ENCODE measurements at places on chromosomes 3 and 15.

- DNase-seq, result no peak
These were observed 329.6 kb upstream of the ADAMTS9 start for GRCh38 chr3:65017359-65017758.

- DNase-seq, result no peak
These were observed 36.2 kb upstream of the COL6A6 start for GRCh38 chr3:130480736-130481135.

GRCh38 chr3:153894857-153895256, 226.3 kb upstream of the ARHGEF26 start:
- DNase-seq, result no peak

- no peak for DNase-seq
These were observed 8.8 kb downstream of the NECTIN3 start for GRCh38 chr3:111080413-111080812.

DNA sequence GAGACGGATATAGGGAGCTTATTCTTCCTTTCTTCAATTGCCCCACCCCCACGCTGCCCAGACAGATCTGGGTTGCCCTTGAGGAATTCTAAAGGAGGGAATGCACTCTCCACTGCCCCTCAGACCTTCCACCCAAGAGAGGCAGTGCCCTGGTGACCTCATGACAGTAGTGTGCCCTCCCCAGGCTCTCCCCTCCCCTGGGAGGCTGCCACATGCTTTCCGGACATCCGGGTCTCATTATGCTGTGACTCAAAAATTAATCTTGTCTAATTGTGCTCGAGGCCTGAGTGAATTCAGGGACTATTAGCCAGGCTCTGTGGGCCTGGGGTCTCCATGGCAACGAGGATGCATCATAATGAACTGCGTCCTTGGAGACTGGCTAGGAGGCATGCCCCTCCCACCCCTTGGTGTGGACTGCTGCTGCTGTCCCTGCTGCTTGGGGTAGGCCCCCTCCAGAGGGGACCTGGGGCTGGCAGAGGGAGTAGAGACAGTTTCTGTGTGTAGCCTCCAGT, 20.8 kb downstream of the CORO2B start:
- no peak for DNase-seq

GRCh38 chr15:64746921-64747320, 28.5 kb downstream of the RBPMS2 start:
- DNase-seq, result no peak

GRCh38 chr3:171393032-171393744, 67.0 kb downstream of the TNIK start:
- DNase-seq, result no peak

DNA sequence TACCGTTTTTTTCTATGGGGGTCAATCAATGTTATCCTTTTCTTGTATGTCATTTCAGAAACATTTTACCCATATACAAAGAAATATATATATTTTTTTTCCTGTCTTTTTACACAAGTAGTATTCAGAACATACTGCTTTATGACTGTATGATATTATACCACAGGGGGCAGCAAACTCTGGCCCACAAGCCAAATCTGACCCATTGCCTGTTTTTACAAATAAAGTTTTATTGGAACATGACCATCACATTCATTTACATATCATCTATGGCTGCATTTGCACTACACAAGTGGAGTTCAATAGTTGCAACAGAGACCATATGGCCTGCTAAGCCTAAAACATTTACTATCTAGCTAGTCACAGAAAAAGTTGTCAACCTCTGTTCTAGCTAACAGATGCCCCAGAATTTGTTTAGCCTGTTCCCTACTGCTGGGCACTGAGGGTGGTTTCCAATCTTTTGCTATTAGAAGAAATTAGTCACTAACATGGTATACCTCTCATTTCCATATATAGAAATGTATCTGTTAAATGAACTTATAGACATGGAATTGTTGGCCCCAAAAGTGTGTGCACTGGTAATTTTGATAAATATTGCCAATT, 57.7 kb downstream of the BFSP2 start:
- DNase-seq, result no peak

GRCh38 chr3:120705884-120706582, 24.0 kb upstream of the HGD start:
- no peak for DNase-seq

GRCh38 chr3:3127432-3128010, 781 bp downstream of the TRNT1 start:
- DNase-seq, result no peak

DNA sequence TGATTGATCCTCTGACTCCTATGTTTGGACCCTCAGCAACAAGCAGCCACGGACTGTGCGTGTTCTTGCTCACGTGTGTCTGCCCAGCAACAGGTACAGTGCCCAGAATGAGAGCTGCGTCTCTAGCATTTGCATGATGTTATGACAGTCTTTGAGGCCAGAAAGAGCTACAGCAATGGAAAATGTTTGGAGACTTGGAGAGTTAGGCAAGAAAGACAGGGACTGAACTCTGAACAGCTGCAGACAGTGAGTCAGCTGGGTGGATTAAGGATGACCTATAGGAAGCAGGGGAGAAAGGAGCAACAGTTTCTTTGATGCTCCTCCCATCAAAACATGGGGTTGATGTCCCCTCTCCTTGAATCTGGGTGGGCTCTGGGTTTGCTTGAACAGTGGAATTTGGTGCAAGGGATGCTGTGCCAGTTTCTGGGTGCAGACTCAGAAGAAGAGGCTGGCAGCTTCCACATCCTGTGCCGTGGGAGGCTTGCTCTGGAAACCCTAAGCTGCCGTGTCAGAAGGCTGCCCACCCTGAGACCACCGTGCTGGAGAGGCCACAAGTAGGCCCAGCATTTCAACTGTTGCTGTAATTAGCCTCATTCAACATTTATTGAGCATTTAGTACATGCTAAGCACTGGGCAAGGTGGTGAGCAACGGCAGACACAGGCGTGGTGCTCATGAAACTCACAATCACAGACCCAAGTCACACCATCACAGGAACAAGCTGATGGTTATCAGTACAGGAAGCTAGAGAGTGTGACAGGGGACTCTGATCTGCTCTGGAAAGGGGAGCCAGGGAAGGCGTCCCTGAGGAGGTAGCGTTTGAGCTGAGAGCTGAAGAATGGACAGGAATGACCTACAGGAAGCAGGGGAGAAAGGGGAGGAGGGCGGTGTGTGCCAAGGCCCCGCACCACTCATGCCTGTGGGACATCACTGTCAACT, 21.7 kb downstream of the CCR9 start:
- DNase-seq, result no peak

GRCh38 chr3:158835631-158836030, 33.8 kb downstream of the MFSD1 start:
- no peak for DNase-seq

DNA sequence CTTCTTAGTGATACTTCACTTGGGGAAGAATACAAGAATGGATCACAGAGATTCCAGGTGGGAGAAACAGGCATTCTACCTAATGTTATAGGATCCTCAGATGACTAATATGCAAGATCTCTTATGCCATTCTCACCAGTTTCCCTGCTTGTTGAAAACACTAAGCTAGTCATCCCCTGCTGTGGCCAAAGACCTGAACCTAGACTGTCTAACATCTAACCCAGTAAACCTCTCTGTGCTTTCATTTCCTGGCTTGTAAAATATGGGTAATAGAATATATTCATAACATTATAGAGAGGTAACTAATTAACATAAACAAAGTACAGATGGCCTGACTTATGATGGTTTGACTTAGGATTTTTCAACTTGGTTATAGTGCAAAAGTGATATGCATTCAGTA, 776.3 kb downstream of the TUSC7 start:
- no peak for DNase-seq

DNA sequence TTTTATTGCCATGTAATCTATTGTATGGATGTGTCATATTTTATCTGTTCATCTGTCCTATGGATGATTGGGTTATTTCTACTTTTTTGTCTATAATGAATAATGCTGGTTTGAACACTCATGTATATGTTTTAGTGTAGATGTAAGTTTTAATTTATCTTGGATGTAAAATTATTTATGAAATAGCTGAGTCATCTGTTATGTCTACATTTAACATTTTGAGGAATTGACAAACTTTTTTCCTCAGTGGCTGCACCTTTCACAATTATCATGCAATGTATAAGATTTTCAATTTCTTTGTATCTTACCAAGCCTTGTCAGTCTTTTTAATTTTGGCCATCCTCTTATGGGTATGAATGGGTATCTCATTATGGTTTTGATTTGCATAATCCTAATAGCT, 666.4 kb downstream of the DIPK2A start:
- no peak for DNase-seq

DNA sequence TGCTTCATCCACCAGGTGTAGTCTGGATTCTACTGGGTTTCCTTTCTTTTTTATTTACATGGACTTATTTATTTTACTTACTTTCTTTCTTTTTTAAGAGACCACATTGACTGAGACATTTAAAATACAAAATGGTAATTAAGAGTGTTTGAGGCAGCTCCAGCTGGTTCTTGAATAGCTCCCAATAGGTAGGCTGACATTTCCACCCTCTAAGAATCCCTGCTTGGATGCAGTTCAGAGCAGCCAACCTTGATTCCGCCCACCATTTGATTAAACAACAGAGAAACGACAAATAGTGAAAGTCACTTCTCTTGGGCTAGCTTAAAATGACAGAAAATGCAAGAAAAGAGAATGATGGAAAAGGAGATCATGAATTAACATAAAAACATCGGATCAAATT, 270.5 kb downstream of the TUSC7 start:
- no peak for DNase-seq

DNA sequence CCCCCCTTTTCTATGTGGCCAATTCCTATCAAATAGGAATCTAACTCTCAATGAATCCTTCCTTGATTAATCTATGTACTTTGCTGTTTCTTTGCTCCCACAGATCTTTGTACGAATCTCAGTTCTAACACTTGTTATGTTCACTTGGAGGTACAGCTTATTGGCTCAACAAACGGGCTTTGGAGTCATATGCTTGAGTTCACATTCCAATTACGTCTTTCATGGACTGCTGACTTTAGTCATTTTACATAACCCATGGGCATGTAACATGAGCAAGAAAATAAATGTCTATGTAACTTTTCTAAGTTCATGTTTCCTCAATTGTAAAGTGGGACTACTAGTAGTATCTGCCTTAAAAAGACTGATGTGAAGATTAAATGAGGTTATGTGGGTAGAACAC, 123.2 kb upstream of the TBC1D5 start:
- no peak for DNase-seq

DNA sequence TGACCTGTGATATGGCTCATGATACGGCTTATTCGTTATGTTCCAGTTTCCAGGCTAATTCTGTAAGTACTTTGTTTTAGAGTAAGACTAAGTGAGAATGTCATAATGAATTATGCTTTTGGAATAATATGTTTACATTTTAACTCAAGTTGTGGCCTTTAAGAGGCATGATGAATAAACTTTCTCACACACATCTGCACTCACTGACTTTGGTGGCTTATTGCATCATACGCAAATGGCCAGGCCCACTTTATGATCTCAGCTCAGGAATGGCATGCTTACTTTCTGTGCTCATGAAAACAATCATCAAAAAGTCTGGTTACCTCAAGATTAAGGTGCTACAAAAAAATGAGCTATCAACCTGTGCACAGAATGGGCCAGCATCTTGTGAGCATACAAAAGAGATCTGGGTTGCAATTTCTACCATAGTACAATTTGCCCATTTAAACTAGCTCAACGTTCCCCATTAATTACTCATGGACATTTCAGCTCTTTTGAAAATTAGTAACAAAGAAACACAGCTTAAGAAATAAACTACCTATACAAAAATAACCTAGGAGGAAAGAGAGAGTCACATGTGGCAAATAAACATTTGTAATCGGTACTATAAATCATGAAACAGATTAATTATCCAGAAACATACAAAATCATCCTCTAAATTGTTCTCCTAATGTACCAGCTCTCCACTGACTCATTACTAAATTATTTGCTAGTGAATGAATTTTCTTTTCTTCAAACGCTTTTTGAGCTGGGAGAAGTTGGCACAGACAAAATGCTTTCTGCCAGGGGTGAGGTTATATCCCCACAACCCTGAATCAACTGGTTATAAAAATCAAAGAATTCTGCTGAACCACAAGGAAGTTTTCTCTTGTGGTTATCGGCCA, 439.0 kb upstream of the ADAMTS9 start:
- no peak for DNase-seq

GRCh38 chr15:101178479-101178878, 73.4 kb downstream of the CHSY1 start:
- no peak for DNase-seq

- DNase-seq, result no peak
These were observed 520.4 kb downstream of the FOXP1 start for GRCh38 chr3:71062952-71063772.

DNA sequence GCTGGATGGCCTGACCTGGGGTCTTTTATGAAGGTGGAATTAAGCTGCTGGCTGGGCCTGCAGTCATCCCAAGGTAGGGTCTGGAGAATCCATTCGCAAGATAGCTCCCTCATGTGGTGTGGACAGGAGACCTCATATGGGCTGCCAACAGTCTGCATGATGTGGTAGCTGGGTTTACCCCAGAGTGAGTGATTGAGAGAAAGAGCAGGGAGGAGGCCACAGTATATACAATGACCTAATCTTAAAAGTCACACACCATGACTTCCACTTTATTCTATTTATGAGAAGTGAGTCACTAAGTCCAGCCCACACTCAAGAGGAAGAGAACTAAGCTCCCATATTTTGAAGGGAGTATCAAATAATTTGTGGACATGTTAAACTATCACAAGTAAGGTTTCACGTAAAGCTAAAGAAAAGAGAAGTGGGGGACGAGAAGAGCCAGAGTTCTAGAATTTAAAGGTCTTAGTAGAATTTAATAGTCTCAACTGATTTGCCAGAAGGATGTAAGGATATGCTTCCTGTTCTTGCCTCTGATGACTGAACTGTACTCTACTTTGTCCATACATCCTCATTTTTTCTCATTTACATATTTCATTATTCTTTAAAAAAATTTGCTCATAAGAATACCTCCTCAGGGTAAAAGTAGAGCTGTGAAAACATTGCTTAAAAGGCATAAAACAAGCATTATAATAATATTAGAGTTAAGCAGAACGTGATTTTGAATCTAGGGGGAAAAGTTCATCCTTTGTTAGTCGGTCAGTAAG, 184.4 kb downstream of the PEX5L start:
- no peak for DNase-seq

DNA sequence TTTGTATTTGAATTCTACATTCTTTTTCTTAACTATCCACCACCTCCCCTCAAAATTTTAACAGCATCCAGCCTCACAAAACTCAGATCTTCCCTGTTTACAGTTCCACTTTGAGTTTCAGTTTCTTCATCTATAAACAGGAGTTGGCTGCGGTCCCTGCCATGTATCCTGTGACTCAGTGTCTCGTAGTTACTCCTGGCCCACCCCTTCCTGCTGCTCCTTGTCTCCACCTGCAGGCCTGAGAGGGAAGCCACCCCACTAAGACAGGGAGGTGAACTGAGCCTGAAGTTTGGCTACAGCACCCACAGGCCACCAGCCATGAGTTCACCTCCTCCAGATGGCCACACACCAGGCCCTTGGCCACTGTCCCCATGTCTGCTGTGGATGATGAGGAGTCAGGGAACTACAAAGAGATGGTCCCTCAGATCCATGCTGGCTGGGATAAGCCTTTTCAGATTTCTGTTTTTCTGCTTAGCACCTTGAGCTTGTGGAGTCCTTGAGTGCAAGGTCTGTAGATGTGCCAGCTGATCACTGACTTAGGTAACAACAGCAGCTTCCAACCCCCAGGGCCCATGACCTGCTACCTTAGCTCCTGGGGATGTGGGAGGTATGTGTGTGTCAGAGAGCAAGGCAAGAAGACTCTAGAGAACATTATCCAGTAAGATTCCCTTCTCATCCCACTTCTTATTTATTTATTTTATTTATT, 37.5 kb downstream of the CD86 start:
- DNase-seq, result no peak

Data from stimulated activated CD4-positive, alpha-beta T cell treated with anti-CD3 and anti-CD28 coated beads, Interleukin-15, amount 100 ng/mL, for 1 hour (primary cell).